Epithelial cell of proximal tubule (primary cell): ENCODE measurements at places on chromosomes 12 and 14.

- no peak for DNase-seq
Observed at GRCh38 chr12:46660276-46660675, 165.5 kb downstream of the SLC38A4 start.

DNA sequence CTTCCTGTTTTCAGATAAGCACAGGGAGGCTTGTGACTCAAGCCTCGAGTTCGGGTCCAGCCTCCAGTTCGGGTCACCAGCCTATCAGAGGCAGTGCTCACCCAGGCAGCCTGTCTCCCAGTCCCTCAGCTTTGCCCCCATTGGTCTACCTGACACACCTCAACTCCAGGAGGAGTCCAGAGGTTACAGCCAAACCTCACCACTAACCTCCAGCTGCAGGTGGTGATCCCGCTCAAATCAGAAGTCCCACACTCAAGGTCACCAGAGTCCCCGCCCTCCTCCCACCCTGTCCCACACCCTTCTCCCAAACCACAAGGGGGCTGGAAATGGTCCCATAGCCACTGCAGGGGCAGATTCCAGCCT, 42.1 kb downstream of the KDM2B start:
- no peak for DNase-seq

GRCh38 chr14:94129758-94130414, 482 bp upstream of the IFI27L2 start:
- no peak for DNase-seq

GRCh38 chr14:89861630-89862029, 92.9 kb downstream of the EFCAB11 start:
- DNase-seq: no peak

DNA sequence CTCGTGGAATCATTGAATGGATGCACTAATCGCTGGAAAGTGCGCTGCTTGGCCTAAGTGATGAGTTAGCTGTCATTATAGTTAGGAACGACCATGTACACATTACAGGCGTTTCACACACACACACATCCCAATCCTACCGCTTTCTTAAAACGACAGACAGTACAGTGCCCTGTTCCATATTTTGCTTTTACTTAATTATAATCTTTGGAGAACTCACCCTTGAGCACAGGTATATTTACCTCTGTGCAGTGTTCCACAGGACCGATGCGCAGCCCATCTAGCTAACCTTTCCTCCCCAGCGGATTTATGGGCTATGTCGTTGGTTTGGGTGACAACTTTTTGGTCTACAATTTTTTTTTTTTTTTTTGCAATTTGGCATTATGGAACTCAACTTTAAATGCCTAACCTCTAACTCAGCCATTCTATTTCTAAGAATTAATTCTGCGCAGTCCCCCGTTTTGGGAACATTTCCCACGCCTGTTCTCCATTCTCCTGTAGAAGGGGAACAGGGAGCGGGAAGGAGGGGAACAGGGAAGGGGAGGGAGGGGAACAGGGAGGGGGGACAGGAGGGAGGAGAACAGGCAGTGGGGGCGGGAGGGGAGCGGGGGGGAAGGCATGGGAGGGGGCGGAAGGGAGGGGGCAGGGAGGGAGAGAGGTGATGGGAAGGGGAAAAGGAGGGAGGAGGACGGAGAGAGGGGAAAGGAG, 663 bp upstream of the ULK1 start:
- DNase-seq: no peak

DNA sequence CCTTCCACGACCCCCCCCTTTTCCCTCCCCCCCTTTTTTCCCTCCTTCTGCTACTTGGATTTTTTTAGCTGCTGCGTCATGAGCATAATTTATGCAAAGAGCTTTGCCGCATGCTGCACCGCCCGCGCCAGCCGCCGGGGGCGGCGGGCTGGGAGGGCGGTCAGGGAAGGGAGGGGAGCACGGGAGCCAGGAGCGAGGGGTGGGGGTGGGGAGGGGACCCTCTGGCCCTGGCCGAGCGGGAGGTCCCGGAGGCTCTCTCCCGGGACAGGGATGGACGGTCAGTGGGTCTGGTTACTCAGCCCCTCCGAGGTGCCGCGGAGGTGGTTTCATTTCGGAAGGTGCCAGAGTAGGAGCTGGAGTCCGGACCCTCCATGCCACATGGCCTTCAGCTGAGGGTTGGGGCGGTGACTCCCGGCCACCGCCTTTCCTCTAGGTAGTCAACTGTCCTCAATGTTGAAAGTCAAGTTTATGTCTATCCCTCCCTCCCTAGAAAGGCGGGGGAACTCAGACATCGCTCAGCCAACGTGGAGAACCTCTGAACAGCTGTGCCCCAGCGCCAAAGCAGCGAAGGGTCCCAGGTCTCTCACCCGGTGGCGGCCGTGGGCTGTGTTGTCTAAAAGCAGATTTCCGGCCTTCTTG, at the start of gene POU6F1:
Gene POU6F1 (minus strand): TSS at position 95 of the 639 bp plus-strand sequence. CDS start 11,226 bp downstream, outside the sequence.
- DNase-seq: no peak

GRCh38 chr14:53401646-53402045, 248.5 kb upstream of the DDHD1 start:
- no peak for DNase-seq

DNA sequence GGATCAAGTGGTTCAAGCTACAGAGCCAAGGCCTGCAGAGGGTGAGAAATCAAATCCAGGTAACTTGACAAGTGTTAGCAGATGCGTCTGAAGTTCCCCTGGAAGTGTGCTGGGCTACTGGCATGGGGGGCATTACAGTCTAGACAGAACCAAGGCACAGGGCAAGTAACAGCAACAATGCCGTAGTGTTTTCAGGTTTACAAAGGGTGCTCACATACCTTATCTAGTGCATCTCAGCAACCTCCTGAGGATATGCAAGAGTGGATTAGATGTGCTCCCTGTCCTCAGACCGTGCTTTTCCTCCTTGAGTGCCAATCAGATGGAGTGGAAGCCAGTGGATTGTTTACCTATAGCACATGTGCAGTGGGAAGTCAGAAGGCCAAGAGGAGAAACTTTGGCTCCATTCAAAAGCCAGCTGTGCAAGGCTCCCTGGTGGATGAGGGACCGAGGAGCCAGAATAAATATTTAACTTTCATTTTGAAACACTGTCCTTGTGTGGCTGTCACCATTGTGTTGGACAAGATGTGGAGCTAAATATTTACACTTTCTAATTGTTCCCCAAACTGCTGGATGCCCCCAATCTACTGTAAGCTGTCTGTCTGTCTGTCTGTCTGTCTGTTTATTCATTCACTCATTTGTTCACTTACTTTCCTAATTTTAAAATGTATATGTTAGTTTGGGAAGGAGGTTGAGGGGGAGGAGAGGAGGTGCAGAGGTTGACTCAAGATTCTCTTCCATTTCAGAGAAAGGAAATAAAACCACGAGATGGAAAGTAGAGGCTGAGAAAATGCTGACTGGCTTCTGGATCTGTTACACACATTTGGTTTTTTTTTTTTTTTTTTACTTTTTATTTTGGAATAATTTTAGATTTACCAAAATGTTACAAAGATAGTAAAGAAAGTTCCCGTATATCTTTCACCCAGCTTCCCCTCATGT, 184.0 kb upstream of the PARP11 start:
- no peak for DNase-seq

DNA sequence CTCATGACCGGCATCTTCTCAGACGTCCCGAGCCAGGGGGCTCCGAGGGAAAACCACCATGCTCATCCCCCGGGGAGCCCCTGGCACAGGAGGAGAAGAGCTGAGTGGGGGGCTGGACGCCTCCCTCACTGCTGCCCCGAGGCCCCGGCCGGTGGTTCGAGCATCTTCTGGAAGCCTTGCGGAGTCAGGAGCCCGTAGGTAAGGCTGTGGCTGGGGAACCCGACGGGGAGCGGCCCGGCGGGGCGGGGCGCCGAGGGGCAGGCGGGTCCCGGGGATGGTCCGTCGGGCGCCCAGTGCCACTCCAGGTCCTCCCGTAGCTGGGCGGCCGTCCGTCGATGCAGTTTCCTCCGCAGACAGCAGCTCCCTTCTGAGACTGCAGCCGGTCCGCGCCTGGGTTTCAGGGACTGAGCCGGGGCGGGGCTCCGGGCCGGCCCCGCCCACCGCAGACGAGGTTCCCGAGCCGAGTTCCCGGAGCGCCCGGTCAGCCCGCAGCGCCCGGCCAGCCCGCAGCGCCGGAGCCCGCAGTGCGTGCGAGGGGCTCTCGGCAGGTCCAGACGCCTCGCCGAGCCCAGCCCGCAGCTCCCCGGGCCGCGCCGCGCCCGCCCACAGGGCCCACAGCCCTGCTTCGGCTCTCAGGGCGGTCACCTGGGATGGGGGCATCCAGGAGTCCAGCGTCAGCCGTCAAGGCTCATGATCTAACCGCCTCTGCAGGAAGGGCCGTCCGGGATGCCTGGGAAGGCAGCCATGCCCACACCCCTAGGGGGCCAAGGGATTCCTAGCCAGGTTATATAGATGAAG, at the start of gene PGF:
Gene PGF (minus strand): TSS at position 369 of the 798 bp plus-strand sequence. CDS start 355 bp downstream, at position 14.
- DNase-seq: no peak

- no peak for DNase-seq
Observed at GRCh38 chr14:76687611-76688382, 73.5 kb upstream of the VASH1 start.

DNA sequence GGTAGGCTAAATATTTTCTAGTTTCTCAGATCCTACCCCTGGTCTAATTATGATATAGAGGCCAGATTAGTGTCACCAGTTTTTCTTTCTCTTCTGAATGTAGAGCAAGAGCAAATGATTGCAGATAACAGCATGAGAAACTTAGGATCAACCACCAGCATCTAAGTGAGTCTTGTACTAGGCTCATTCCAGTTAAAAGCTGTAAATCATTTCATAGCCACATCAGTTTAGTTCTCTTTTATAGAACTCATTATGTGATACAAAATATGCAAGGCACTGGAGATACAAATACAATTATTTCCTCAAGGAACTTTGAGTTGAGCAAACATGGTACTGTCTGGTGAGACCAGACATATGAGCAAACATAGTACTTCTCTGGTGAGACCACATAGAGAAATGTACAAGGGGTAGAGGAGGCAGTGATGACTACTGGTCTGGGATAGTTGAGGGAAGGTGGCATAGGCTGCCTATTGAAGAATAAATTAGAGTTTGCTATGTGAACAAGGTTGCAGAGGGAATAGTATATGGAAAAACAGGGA, 59.5 kb downstream of the CRADD start:
- no peak for DNase-seq

- DNase-seq: no peak
Observed at GRCh38 chr14:90103808-90104207, 42.0 kb downstream of the KCNK13 start.

DNA sequence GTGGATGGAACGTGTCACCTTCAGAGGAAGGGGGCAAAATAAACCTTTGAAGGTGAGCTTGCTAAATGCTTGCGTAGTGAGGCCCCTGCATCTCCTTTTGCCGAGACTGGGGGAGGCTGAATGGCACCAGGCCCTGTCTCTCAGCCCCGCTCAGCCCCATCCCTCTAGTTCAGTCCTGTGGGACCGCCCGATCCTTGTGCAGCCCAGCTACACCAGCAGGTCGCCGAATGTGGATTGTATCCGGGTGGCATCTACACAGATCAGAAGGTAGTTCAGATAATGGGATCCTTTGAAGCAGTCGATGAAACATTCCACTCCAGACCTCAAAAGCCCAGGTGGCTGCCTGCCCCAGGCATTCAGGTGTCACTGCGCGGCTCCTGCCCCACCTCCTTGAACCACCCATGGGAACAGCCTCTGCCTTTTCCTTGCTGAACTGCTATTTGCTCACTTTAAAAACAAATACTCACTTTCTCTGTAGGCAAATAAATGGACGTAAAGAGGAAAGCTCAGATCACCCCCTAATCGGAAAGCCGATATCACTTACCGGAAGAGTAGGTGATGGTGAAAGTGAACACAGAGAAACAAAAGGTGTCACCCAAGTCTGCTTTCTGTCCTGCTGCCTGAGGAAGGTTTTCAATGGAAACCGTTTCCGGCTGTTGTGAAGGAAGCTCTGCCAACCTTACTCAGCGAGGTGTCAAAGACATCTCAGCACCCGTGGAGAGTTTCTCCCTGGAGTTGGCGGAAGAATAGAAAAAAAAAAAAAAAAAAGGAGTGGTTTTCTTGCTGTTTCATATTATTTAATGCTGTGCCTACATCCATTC, 100.3 kb upstream of the NCOR2 start:
- no peak for DNase-seq

DNA sequence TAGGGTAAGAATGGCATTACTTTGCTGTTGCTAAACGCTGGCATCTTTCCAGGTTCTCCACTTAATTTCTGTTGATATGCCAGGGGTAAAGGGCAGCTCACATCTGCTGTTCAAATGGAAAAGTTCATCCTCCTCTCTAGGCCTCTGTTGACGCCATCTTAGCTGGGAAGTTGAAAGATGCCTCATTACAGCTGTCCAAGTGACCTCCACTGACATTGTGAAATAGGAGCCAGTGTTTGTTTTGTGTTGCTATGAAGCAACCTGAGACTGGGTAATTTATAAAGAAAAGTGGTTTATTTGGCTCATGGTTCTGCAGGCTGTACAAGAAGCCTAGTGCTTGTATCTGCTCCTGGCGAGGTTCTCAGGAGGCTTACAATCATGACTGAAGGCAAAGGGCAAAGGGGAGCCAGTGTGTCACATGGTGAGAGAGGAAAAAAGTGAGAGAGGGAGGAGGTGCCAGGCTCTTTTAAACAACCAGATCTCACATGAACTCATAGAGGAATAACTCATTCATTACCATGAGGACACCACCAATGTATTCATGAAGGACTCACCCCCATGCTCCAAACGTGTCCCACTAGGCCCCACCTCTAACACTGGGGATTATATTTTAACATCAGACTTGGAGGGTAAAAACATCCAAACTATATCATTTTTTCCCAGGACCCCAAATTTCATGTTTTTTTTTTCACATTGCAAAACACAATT, 3.2 kb upstream of the ADAM21 start:
- DNase-seq: peak; percentile 22

DNA sequence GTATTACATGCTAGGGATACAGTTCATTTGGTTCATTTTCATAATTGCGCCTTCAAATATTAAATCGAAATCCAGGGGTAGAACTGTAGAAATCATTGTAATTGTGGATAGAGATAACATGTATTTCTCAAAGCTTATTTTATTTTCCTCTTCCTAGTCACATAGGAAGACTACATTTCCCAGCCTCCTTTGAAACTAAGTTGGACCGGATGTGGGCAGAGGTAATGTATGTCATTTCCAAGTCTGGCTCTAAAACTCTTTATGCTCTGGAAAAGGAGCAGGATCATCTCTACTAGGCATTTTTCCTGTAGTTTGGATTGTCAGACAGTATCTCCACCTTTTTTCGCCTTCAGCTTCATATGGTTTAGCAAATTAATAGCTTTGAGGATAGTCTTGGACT, 70.1 kb upstream of the CRY1 start:
- no peak for DNase-seq

GRCh38 chr12:127998988-127999387, 268.0 kb upstream of the TMEM132C start:
- DNase-seq: no peak

- no peak for DNase-seq
Observed at GRCh38 chr14:102736956-102737355, 40.3 kb upstream of the TRAF3 start.

DNA sequence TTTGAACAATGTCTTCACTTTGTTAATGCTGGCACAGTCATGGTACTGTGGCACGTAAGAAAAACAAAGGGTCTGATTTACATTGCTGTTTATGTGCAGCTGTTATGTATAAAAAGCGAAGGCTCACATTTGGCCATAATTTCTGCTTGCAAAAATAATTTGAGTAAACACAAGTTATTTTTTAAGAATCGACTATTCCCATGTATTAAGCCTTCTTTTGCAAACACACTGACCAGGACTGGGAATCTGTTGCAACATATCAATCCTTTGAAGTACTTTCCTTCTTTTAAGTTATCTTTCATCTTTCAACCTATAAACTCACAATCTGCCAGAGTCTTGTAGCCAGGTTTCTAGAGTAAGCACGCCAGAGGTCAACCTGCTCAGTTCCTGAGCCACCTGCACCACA, 145.4 kb upstream of the BMP4 start:
- DNase-seq: no peak

- DNase-seq: no peak
Observed at GRCh38 chr14:34792598-34792997, 78.2 kb upstream of the CFL2 start.
